ENCODE measurements at places on chromosomes 16 and 17.

- no peak for DNase-seq
Measured at GRCh38 chr17:55672585-55673501, 49.8 kb downstream of the TMEM100 start.

DNA sequence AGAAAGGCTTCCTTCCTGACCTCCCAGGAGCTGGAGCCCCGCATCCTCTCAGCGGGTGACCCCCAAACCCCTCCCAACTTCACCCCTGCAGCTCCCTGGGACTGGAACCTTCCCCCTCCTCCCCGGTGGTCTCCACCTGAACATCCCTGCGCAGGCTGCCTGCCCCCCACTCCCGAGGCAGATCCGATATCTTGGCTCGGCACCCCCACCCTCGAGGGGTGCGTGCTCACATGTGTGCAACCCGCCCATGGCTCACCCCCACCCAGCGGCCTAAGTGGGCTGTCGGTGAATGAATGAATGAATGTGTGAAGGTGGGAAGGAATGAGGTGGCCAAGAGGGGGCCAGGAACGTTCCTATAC is 39.7 kb downstream of the SLC7A5 start:
- no peak for DNase-seq

GRCh38 chr16:48564544-48565444 is 45.2 kb downstream of the N4BP1 start:
- no peak for DNase-seq

DNA sequence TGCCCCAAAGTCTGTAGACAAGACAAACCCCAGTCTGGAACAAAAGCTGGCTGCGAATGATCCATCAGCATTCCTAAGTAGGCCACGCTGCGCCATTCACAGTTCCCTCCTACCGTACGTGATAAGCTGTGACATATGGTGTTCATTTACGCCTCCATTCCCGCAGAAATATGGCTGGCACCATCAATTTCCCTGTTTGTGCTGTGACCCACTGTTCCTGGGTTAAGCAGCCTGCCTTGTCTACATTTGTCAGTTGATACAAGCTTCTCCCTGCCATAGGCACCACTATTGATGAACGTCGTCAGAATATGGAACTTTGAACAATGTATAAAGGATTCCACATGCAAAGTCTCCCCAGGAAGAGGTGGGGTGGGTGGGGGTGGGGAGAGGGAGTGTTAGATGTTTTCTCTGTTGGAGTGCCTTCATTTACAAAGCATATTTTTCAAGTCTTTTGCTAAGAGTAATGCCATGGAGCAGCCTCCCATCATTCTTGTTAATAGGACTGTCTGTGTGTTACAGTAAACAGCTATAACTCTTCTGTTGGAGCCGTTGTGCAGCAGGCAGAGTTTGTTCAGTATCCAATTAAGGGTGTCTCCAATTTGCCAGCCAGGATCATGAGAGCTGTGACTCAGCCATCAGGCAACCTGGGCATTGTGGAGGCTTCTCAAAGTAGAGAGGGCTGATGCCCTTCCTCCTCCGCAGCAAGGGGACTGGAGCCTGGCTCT is 294.6 kb downstream of the TMEM114 start:
- no peak for DNase-seq

DNA sequence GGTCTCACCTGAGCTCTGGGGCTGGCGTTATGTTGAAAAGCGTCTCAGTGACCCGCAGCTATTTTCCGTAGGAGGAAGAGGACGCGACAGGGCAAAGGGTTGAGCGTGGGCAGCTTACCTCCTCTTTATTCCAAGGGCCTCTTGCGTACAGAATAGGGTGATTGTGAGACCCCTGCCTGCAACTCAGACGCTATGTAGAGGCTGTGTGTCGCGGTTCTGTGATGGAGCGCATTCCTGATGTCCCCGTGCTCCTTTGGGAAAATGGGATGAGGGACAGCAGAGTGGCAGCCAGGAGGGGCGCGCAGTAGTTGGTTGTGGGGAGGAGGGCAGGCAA is 531 bp upstream of the CDH8 start:
- DNase-seq: no peak

- DNase-seq: no peak
Measured at GRCh38 chr16:86579268-86580062, 1.1 kb downstream of the FOXL1 start.

DNA sequence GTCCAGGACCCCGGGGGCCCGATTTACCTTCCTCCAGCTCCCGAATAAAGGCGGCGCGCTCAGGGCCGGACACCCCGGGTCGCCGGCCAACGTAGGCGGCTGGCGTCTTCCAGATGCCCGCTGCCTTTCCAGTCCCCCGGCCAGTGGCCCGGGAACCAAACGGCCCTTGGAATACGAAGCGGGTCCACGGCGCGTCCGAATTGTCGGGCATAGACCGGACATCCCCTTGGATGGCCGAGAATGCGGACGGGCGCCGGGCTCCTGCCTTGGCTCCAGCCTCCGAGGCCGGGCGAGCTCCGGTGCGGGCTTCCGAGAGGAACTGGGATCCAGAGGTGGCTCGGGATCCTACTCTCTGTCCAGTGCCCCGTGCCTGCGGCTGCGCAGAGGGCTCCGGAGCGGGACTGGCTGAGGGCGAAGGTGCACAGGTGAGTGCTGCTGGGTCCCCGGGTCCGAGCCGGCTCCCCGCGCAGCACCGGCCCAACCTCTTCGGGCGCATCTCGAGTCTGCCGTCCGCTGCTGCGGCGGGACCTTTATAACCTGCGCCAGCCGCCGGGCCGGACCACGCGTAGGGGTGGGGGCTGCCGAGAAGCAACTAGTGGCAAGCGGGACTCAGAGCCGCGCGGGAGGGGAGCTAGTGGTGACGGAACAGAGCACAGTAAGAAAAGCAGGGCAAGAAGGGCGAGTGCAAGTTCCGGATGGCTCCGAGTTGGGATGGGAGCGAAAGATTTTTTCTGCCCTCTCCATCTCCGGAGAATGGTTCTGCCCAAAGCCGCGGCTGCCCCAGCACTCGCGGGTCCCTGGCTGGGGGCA is at the start of gene HAP1:
Gene HAP1, minus strand, starts transcription at position 505 of the 810 bp plus-strand sequence. Its CDS starts 9 bp downstream, at position 496.
- no peak for DNase-seq

DNA sequence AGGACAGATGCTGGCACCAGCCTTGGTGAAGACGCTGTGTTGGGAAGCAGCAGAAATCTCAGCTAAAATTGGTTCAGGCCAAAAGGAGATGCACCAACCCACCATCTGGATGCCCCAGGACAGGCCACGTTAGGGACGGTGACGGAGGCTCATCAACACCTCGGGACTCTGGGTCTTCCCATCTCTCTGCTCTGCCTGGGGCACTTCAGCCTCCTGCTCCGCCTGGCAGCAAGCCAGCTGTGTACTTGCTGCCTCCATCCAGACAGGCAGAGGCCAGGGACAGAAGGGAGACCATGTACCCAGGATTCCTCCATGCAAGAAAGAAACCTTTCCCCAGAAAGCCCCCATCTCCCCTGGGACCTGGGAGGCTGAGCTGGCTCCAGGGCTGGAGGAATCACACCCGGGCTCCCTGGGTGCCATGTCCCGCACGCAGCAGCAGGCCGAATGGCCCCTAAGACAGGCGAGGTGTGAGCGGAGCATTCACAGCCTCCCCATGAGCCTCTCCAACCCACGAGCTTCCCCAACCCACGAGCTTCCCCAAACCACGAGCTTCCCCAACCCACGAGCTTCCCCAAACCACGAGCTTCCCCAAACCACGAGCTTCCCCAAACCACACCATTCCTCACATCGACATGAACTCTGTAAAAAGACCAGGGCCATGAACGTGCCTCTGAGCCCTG is 274.5 kb downstream of the C16orf95 start:
- no peak for DNase-seq

GRCh38 chr17:48064638-48065037 is 16.5 kb downstream of the NFE2L1 start:
- no peak for DNase-seq

DNA sequence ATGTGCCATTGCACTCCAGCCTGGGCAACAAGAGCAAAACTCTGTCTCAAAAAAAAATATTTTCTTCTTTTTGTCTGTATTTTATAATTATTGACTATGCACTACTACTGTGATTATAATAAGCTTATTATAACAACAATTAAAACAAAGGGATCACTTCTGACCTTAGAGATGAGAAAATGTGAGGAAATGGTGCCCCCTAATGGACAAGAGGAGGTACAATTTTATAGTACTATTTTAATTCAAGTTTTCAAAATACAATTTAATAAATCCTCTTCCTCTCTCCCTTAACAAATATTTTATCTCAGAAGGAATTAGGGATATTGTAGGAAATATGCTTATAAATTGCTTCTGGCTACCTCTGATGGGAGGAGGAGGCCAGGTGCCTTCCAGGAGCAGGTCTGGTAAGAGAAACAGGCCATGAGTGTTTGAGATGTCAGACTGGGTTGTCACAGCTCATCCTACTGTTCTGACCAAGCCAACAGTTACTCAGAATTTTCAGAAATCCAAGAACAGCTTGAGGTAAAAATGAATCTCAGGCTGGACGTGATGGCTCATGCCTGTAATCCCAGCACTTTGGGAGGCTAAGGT is 14.0 kb downstream of the VPS53 start:
- DNase-seq: peak; percentile 21

DNA sequence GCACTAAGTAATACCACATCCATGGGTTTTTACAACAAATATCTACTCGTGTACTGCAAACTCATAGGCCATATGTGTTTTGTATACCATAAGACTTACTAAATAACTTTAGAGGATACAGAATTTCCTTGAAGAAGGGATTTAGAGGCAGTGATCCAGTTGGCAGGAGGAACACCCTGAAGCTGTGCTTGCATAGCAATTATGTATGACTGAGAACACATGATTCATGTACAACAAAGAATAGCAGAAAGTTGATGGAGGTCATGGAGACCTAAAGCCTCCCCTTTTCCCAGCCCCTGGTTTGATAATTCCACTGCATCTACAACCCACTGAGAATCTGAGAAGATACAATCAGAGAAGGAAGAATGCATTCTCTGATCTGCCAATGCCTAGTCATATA is 83.8 kb upstream of the PMFBP1 start:
- DNase-seq: no peak

Measured in HCT116 (cell line).